Umbilical cord (tissue), 2 donors: ENCODE measurements at places on chromosomes 3 and 15. TPM values are rescaled to one million over a fixed set of nuclear protein-coding genes. Genes with fewer than 3 reads are reported as not detected.

DNA sequence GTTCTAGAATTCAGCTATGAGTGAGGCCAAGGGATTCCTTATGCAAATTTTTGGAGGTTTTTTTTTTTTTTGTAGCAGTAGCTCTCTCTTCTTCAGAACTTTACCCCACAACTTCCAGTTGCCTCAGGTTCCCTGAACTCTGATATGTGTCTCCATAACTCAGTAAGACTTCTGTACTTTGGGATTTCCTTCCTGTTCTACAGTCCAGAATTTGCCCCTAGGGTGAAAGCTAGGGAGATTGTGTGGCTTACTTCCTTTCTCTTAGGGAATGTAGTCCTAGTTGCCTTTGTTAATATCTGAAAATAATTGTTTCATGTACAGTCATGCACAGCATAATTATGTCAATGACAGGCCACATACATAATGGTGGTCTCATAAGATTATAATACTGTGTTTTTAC is 30.8 kb downstream of the LRRC28 start:
- DNase-seq, result no peak

- peak; percentile 30 for DNase-seq
Observed at GRCh38 chr3:183178833-183179549, 16.5 kb upstream of the LAMP3 start.

The ABHD6 gene
- total RNA-seq, result 2.9 TPM

The CAPN3 gene
- 5.5 TPM for total RNA-seq
